GM06990 (cell line): ENCODE measurements at places on chromosomes 4 and X.

DNA sequence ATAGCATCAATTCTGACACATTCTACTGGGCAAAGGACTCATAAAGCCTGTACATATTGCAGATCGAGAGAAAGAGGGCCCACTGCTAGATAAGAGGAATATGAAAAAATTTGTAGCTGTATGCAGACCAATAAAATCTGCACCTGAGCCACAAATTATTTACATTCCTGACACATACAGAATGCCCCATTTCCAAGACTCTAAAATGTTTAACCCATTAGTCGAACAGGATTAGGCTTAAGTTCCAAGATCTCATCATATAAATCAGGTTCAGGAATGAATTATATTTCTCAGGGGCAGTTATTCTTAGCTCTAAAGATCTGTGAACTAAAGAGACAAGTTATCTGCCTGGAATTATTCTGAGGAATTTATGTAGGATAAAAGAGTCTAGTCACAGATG lies 1615.8 kb downstream of the ARAP2 start:
- DNase-seq = no peak

- peak; percentile 32 for DNase-seq
These were observed 553 bp upstream of the MED28 start for GRCh38 chr4:17613761-17614415.

GRCh38 chrX:46408553-46409407 lies 136.4 kb downstream of the ZNF674 start:
- DNase-seq = peak; percentile 1

- DNase-seq = no peak
These were observed 18.6 kb downstream of the SHOX start for GRCh38 chrX:649166-649565.

DNA sequence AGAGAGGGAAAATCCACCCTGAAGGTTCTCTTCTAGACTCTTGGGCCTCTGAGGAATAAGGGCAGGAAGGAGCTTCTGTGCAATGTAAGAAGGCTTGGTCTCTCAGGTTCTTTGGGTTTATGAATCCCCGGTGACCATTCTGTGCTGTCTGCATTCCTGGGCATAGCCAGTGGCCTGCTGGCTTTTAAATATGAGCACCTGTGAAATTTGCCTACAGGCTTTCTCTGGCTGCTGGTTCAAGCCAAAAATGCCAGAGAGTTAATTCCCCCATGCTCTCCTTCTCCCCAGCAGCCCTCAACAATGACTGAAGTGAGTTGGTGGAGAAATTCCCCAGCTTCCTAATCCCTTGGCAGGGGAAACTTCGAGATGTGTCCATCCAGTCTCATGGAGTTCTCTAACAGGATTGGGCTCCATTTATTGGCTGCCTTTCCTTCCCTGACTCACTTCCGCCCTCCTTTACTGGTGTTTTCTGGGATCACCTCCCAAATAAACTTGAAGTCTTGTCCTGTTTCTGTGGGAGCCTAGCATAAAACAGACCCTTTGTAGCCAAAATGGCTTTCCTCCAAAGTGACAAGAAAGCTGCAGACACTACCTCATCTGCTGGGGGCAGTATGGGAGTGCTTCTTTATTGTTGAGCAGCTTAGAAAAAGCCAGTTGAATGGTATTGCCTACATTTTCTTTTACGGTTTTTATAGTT lies 179.4 kb upstream of the CASK start:
- no peak for DNase-seq

DNA sequence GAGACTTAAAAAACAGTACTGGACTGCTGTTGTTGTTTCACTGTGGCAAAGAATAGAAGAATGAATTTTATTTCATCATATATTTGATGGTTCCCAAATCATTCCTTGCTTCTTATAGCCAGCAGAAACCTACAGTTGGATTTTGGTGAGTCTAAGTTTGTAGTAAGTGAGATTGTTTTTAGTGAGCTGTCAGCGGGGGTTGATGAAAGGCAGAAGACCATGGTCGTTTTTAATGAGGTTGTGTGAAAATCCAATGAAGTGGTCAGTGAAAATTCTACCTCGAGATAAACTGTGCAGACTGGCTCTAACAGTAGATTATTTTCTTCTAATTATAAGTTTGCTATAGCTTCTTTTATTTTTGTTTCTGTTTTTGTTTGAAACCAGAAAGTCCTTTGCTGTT lies 36.2 kb downstream of the ANAPC4 start:
- DNase-seq = no peak

DNA sequence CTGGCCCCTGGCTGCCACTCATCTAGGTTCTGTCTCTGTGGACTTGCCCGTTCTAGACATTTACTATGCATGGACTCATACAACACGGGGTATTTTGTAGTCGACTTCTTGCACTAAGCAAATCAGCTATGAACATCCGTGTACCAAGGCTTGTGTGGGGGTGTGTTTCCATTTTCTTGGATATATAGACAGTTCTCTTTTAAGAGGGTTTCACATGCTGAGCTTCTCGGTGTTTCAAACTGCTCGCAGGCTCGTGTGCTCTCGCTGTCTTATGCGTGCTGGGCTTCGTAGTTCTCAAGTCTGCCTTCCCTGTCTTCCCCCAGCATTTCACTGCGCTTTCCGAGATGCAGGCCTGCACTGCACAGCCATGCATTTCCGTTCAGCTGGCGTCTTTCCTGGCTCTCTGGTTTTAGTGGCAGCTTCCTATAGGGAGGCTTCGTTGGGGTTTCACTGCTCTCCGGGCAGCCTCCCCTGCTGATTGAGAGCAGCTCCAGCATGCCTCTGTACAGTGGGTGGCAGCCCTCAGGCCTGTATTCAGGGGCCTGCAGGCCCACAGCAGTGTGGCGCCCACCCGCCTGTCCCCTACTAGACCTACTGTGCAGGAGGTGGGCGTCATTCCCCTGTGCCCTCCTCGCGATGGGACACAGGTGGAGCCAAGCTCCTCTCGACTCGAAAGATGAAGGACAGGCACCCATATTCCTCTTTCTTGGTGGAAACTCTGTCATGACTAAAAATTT lies 27.6 kb downstream of the ZBTB49 start:
- DNase-seq = no peak

- no peak for DNase-seq
These were observed 138.6 kb downstream of the KLHL8 start for GRCh38 chr4:87081826-87082225.

GRCh38 chrX:155876704-155877103 lies 4.4 kb upstream of the VAMP7 start:
- DNase-seq = peak; percentile 18

DNA sequence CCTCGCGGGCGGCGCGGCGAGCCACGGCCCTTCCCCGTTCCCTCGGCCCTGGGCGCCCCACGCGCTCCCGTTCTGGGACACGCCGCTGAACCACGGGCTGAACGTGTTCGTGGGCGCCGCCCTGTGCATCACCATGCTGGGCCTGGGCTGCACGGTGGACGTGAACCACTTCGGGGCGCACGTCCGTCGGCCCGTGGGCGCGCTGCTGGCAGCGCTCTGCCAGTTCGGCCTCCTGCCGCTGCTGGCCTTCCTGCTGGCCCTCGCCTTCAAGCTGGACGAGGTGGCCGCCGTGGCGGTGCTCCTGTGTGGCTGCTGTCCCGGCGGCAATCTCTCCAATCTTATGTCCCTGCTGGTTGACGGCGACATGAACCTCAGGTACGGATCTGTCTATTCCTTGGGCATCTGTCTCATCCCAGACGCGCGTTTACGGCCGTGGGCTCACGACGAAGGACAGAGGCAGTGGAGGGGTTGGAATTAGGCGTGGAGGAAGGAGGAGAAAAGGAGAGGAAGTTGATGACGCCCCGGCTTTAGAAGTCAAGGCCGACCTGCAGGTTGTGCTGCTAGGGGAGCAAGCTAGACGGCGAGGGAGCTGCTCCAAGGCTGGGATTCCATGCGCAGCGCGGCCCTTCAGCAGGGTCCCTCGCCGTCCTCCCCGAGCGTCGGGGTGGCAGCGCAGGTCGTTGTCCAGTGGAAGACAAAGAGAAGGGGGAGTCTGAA lies 792 bp downstream of the SLC10A4 start:
- no peak for DNase-seq

GRCh38 chr4:83392562-83392961 lies 57.9 kb upstream of the HPSE start:
- no peak for DNase-seq

DNA sequence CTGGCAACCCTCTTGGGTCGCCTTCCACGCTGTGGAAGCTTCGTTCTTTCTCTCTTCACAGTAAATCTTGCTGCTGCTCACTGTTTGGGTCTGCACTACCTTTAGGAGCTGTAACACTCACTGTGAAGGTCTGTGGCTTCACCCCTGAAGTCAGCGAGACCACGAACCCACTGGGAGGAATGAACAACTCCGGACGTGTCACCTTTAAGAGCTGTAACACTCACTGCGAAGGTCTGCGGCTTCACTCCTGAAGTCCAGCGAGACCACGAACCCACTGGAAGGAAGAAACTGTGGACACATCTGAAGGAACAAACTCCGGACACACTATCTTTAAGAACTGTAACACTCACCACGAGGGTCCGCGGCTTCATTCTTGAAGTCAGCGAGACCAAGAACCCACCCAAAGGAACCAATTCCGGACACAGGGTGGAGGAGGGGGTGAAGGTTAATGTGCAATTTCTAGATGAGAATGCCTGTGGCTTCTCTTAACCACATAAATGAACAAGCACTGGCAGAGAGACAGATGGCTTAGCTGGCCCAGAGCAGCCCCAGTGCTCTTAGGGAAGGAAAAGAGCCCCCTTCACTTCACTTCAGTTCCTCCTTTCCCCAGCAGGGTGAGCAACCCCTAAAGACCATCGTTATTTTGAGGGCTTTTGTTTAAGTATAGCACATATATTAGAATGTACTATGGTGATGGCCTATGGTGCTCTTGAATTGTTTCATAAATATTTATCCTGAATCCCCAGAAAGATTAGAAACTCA lies 73.0 kb downstream of the LUZP4 start:
- DNase-seq = no peak

DNA sequence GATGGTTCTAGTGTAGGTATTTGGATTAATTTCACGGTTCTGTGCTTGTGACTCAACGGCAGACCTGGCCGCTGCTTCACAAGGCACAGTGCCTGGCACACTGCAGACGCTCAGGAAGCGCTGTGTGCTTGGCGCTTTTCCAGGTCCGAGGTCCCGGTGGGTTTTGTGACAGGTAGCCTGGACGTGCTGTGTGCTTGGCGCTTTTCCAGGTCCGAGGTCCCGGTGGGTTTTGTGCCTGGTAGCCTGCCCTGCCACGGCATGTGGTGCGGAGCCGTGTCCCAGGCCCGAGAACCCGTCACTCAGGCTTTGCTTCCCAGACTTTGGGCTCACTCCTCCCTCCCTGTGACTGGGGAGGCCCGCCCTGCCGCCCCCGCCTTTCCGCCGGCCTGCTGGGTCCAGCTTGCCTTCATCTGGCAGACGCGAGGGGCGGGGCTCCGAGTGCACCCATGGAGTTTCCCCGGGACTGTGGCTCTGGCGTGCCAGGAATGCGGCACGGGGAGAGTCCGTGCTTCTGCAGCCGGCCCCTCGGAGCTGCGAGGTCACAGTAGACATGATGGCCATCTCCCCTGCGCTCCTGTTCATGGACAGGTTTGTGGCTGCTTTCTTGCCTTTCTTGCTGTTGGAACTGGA lies 44.2 kb downstream of the TBC1D14 start:
- DNase-seq = no peak

DNA sequence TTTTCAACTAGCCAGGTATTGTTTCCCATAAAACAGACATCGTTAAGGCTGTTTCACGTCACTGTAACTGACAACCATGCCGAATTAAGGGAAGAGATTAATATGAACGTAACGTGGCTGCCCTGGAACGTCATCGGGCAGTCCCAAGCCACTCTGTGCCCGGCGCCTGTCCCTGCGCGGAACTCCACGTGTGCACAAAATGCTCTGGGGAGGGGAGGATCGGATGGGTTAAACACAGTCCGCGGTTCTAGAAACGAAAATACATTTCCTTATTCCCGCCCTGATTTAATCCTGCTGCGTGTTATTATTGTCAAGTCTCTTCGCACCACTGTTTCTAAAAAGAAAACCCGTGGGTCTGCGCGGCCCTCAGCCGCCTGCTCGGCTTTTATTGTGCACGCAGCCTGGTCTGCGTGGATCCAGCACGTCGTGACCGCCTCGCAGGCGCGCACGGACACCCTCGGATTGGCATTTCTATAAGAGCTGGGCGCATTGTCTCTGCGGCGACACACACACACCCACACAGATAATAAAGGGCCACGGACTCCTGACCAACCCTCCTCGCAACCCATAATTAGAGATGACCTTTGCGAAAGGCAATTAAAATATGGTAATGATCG lies 69.6 kb upstream of the BCOR start:
- no peak for DNase-seq

GRCh38 chrX:47091149-47091775 lies 13.0 kb downstream of the RGN start:
- no peak for DNase-seq

- DNase-seq = no peak
These were observed 227.6 kb downstream of the GALNTL6 start for GRCh38 chr4:172040766-172041165.

DNA sequence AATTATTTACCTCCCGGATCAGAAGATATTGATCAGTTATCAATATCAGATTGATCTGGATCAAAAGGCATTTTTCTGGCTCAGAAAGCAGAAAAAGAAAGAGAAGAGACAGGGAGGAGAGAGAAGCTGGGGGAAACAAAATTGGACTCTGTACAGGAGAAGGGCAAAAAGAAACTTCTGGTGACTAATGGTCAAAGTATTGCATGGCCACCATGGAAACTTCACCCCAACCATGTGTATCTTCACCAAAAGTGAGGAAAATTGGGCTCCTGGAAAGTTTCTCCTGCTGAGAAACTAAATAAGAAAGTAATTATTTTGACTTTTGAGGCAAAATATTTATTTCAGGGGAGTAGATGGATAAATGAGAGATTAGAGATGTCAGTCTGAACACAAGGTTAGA lies 33.9 kb downstream of the RNF150 start:
- no peak for DNase-seq

- DNase-seq = no peak
These were observed 261.1 kb upstream of the PLCXD1 start for GRCh38 chrX:19912-20571.

GRCh38 chrX:152915541-152916241 lies 17.8 kb downstream of the ZNF185 start:
- no peak for DNase-seq

DNA sequence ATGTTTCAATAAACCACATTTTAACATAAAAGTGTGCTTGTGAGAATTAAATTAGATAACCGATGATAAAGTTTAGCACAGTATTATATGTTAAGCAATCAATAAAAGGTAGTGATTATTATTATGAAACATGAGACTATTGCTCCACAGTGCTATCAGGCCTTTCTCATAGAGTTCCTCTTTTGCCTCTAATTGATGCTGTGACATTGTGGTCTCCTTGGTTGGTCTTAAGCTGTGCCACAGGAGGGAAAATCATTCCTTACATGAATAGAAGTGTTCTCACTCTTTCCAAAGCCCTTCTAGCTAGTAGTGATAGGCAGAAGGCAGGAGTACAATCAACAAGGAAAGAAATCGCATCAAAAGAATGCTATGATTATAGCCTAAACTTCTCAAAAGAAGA lies 9.2 kb upstream of the PDHA2 start:
- DNase-seq = no peak

DNA sequence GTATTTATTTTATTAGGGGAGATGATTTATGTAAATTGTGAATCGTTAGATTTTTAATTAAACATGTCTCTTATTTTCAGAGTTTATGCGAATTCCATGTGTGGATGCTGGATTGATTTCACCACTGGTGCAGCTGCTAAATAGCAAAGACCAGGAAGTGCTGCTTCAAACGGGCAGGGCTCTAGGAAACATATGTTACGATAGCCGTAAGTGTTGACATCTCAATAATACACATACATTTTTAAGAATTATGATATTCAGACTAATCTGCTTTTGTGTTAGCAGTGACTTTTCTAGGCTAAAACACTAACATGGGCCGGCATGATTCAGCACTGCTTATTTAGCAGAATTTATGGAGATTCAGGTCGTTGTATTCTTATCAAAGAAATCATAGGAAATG lies 91.2 kb downstream of the RAP1GDS1 start:
- no peak for DNase-seq
